ENCODE measurements at places on chromosomes 3 and 15.

GRCh38 chr15:70066447-70066846 lies 31.3 kb downstream of the TLE3 start:
- no peak for DNase-seq

DNA sequence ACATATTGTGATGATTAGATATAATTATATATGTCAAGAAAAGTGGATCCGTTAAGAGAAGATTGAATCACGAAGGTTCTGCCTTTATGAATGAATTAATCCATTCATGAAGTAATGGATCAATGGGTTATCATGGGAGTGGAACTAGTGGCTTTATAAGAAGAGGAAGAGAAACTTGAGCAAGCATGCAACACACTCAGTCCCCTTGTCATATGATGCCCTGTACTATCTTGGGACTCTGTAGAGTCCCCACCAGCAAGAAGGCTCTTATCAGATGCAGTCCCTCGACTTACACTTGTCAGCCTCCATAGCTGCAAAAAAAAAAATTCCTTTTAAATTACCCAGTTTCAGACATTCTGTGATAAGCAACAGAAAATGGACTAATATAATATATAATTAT lies 301.9 kb downstream of the RAP2B start:
- no peak for DNase-seq

DNA sequence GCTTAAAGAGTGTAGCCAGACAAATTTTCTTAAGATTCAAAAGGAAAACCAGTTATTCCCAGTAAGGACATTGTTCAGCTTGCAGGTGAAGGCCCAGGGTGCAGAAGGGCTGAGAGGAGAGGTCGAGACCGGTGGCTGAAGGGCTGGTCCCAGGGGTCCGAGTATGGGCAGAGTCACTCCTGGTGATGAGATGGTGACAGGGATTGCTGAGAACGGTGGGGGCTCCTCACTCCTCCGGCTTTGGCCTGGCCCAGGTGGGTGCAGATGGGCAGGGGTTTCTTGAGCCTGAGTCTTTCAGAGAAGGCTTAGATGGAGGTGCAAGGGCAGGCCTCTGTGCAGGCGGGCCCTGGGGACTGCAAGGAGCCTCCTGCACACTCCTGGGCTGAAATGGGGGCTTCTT lies 56.2 kb downstream of the ZNF445 start:
- DNase-seq, result no peak

- no peak for DNase-seq
Observed at GRCh38 chr3:153348457-153349107, 186.6 kb downstream of the RAP2B start.

Measured in kidney (tissue), 22 donors.